Common myeloid progenitor, CD34-positive (primary cell): ENCODE measurements at places on chromosomes 7 and 10.
A peak's percentile ranks its signal among the peaks of the same experiment; 100 is the strongest.

DNA sequence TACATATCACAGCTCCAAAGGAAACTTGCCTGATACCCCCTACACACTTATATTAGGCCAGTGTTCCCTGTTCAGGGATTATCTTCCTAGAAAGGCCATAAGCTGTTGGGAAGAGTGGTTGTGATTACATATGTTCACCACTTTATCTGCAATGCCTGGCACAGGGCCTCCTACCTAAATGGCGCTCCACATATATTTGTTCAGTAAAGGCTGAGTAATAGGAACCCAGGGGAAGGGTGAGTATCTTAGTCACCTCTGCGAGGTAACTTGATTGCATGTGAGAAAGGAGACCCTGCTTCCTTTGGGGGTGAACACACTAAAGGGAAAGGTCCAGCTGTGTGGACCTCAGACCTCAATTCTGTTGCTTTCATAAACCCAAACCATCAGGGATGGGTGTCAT is 896.0 kb downstream of the LRMDA start:
- no peak for DNase-seq

DNA sequence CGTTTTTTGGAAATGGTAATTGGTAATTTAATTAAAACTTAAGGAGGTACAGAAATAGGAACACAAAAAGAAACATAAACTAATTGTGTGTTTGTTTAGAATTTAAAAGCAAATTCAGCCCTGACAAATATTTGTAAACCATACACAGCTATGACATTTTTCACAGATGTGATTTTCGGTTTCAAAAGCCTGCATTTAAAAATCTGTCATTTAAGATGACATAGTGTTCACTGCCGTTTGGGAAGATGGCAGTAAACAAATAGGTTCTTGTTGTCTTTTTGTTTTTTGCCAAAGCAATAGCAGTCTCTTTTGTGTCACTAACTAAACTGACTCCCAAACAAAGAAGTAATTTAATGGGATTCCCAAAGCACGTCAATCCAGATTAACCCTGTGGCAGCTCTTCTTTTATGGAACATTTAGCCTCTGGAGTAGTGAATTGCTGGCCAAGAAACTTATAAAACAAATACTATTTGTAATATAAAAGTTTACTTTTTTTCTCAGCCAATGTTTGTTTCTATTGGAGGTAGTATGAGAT is 697.6 kb downstream of the PHTF2 start:
- no peak for DNase-seq

DNA sequence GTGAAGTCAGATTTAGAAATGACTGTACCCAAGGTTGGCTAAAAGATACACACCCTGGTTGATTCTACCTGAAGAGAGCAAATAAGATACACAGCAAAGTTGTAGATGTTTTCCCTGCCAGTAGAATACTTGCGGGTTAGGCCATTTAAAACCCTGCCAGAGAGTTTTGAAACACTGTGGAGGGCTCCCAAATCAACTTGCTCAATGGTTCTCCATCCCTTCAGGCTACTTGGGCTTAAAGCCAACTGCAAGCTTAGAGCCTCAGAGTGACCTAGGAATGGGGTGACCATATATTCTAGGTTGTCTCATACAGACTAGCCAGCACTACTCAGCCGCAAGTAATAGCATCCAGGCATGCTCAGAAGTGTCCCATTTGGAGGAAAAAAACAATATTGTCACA is 10.0 kb downstream of the CAV1 start:
- no peak for DNase-seq

DNA sequence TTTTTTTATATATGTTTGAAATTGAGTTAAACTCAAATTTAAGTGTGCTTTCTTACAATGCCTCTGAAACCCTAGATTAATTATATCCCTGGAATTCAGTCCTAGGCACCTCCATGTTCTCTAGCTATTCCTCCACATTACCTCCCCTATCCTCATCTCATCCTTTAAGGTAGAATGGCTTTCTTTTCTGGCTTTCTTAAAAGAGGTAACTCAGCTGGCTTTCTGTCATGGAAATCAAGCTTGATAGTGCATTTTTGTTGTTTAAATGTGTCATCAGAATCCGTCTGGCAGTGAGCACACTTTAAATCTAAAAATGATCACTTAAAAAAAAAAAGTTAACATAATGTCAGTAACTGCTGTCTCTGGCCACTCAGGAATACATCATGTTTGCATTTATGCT is 42.2 kb downstream of the AHR start:
- no peak for DNase-seq

DNA sequence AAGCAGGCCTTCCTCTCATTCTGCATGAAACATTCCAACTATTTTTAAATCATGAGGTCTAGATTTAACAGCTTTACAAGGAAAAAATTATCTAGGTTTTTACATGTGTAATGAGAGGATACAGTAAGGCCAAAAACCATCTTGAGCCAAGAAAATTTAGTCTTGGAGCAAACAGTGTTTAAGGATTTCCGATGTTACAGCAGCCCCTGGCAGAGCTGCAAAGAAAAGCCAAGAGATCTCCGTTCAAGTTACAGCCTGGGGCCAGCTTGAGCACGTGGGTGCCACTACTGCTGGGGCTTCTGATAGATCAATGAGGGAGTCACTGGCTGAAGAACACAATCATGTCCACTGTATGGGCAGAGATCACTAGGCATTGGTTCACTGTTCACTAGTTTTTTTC is 156.2 kb downstream of the EVX1 start:
- DNase-seq = no peak

- peak; percentile 68 for DNase-seq
Measured at GRCh38 chr10:29908962-29909361, 150.4 kb downstream of the JCAD start.

DNA sequence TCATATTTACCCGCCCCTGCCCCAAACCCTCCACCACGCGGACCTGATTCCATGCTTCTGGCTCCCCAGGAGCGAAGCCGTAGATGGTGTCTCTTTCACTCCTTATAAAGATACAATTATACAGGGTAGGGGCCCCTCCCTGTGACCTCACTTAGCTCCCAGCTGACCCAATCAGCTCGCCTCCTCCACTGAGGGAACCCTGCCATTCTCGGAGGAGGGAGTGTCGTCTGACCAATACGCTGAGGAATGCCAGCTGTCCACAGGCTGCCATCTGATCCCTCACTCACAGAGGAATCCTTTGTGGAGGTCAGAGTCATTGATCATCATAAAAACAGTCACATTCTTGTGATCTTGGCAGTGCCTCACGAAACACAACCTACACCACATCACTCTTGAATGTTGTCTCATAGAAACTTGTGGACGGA is 67.5 kb upstream of the INSIG1 start:
- DNase-seq = no peak

DNA sequence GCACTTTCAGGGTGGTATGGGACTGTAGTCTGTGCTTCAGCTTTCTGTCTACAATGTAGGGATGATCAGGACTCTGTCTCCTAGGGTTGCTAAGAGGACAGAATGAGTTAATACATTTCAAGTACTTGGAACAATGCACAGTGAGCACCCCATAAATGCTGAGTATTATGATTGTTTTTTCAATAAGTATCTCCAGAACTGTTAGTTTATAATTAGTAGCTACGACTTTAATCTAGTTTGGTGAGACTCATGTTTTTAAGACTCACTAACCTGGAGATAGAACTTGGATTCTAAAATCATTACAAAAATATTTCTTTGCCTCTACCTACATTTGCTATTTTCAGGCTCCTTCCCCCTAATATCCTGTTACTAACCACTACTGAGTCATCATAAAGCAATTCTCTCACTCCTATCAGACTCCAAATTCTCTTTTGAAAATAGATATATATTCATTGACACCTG is 95.3 kb downstream of the CPED1 start:
- DNase-seq = no peak

- DNase-seq = no peak
Measured at GRCh38 chr10:103019425-103019824, 101.3 kb downstream of the CNNM2 start.

DNA sequence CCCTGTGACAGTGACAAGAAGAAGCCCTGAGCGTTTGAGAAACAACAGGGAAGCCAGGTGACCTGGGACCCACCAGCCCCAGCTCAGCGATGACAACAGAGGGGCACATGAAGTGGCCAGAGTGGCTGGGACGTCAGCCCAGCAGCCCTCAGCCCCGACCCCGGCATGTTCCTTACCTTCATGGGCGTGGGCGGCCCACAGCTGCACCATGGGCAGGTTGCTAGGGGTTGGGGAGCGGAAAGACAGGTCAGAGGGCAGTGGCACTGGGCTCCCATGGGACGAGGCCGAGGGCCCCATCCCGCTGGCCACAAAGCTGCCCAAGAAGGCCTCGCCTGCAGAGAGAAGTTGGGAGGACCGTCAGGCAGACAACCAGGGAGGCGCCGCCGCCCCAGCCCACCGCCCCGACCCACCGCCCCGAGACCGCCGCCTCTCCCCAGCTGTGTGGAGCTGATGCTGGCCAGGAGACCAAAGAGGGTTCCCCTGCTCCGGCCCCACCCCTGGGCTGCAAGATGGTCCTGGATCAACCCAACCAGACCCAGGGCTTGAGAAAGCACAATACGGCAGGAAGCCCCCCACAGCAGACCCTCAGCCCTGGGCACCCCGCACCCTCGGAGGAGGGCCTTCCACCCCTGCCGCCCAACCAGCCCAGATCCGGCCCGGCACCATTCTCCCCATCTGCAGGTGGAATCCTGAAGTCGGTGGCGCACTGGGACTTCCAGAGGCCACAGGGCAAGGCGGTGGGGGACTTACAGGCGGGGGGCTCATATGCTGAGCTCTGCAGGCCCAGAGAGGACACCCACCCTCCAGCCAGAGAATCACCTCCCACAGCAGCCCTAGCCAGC is 29.1 kb downstream of the TNRC18 start:
- no peak for DNase-seq

DNA sequence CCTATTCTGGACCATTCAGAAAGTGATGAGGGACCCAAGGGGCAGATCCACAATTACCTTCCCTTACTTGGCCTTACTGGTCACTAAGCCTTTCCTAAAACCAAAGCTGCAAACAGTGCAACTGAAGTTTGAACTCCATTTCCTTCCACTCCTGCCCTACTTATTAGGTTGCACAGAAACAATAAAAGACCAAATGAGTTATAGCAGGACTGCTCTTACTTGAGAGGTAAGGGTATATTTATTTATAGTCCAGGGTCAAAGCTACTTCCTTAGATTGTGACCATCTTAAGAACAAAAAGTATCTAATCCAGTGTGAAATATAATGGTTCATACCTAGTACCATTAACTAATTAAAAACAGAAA is 27.0 kb downstream of the CDK6 start:
- no peak for DNase-seq

GRCh38 chr10:26755443-26755903 is 58.0 kb downstream of the PDSS1 start:
- DNase-seq = peak; percentile 76

- no peak for DNase-seq
Measured at GRCh38 chr7:87032604-87033339, 26.7 kb downstream of the ELAPOR2 start.

DNA sequence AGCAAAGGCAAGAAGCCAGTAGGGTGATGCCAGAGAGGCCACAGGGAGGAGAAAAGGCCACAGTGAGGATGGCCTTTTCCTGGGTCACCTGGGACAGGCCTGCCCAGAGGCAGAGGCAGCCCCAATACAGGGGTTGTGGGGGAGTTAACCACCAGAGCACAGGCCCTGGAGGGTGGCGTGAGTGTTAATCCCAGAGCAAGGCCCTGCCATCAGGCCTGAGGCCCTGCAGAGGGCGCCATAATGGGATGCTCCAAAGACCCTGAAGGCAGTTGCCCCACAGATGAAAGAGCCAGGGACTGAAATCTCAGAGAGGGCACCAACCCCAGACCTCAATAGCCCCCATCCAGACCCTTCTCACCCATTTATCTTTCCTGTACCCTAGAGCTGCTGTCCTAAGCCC is 23.9 kb downstream of the SLC13A4 start:
- DNase-seq = no peak

- DNase-seq = no peak
Measured at GRCh38 chr10:34473174-34474008, 341.7 kb downstream of the PARD3 start.

DNA sequence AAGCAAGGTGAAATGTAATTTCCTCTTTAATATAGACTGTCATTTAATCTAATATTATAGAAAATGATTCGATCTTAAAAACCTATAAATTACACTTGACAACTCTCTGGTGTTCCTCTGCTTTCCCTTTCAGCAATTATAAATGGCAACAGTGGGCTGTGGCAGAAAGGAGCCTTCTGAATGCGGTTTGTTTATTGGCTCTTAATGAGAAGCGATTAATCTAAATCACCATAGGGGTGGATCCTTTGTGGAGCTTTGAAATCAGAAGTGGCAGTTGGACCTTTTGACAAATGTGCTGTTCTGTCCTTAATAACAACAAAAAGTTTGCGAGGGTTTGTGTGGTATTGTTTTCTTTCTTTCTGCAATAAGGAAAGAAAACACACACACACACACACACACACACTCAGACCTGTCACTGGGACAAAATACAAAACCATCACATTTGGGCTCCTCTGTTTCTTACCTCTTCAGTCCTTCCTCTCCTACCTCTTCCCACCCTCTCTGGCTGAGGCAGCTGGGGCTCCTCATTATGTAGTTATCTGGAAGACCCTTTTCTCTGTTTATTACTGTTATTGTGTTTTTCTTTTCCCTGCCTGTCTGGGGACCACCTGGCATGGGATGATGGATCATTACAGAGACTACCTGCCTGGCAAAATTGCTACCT is 316.2 kb downstream of the SORCS3 start:
- DNase-seq = no peak

DNA sequence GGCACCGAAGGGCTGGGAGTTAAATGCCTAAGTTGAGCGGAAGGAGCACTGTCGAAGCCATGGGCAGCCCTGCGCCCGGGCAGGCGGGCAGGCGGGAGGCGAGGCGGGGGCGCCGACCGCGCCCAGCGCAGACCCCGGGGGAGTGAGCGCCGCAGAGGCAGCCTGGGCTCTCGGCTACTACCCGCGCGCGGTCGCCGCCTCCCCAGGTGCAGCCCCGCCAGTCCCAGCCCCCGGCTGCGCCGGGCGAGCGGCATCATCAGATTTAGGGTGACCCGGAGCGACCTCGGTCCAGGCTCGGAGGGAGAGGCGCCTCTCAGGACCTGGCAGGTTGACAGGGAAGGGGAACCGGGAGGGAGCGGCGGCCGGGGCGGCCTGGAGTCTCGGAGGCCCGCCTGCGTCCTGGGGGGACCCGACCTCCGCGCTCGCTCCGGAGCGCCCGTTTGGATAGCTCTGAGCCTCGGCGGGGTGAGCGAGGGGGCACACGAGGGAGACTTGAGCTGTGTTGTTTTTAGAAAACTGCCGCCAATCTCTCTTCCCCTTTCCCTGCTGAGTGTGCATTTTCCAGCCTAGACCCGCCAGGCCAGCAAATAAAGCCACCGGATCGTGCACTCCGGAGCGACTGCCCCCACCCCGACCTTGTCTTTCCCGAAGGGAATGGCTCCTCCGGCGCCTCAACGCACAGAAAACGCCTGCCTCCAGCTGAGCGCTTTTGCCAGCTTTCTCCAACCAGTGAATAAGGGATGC is 2.3 kb upstream of the NRP1 start:
- DNase-seq = peak; percentile 53

DNA sequence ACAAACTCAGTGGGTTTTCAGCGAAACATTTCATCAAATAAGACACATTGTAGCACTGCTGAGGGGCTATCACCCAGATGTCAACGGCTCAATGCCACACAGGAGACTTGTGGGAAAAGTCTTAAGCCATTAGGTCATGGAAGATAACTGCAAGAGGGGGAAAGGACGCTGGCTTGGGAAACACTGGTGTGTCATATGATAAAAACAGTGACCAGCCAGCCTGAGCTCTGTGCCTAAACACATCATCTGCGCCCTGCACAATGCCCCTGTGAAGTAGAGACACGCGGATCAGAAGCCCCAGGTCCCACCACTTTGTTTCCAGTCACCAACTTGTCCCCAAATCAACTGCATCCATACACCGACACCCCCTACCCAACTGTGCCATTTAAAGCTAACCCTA is 116.7 kb downstream of the TNS3 start:
- DNase-seq = no peak

GRCh38 chr10:24382979-24383663 is 174.2 kb downstream of the KIAA1217 start:
- DNase-seq = no peak
